ENCODE measurements at places on chromosomes 6 and 20. TPM values are rescaled to one million over a fixed set of nuclear protein-coding genes. Genes with fewer than 3 reads are reported as not detected.

DNA sequence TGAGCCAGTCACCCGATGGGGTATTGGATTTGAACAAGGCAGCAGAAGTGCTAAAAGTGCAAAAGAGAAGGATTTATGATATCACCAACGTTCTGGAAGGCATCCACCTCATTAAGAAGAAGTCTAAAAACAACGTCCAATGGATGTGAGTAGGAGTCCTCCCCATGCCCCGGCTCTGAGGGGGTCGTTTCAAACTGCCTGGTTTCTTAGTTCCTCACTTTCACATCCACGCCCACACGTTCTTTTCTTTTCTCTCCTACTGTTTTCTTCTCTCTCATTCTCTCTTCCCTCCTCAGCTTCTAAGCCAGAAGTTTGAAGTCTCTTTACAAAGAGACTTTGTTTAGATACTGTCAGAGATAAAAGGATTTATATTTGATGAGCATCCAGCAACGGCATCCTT is 53.0 kb upstream of the CDKAL1 start:
- no peak for DNase-seq

Gene MOXD1
- 70.2 TPM for total RNA-seq

Gene TNFRSF6B
- total RNA-seq, result not detected

Gene OR2H2
- total RNA-seq, result not detected

Measured in uterus (tissue), 4 donors.